Right atrium auricular region (tissue), 2 donors: ENCODE measurements at places on chromosomes 7 and 10. TPM values are rescaled to one million over a fixed set of nuclear protein-coding genes. Genes with fewer than 3 reads are reported as not detected.

GRCh38 chr10:21065621-21066248 lies 168.6 kb upstream of the NEBL start:
- DNase-seq: no peak

DNA sequence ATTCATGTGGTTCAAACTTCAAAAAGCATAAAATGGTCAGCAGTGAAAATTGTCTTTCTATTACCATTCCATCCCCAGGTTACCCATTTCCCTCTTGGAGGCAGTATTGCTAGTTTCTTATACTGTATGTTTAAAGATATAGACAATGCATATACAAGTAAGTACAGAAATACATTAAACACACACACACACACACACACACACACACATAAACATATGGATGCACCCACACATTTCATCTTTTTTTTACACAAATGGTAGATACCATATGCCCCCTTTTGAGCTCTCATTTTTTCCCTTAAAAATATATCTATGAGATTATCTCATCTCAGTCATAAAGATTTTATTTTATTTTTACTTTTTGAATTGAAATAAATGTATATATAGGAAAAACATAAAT lies 79.7 kb downstream of the NEUROD6 start:
- DNase-seq: no peak

DNA sequence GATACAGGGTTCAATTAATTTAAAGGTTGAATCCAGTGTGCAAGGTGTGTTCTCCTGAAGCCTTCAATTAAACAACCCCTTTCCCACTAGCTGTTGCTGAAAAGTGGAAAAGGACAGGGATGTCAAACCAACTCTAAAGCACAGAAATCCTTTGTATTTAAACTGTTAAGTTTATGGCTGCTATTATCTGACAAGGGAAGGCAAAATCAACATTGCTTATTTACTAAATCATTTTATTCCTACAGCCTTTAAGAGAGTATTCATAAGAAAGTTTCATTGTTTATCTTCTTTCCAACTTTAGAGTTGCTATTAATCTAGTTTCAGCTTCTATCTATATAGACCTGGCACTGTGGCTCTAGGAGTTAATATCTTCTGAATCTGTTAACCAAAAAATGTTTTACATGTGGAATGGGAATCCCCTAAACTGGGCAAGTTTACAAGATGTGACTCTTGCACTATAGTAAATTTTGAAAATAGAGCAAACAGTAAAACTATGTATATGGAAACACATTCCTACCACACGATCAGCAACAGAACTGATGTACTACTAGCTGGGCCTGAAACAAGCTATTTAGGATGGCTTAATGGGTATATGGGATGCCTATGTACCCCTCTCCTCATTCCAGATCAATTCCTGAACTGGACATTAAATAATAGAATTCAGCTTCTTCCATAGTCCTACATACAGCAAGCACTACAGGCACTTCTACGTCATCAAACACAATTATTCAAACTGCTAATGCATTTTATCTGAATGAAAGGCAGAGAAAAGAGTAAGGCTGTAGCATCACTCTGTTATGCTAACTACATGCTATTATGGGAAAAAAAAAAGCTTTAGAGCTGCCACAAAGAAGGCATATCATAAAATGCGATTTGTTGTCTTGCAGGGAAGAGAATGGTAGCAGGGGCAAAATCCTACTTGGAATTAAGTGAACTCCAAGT lies 52.8 kb downstream of the CDK6 start:
- DNase-seq: no peak

DNA sequence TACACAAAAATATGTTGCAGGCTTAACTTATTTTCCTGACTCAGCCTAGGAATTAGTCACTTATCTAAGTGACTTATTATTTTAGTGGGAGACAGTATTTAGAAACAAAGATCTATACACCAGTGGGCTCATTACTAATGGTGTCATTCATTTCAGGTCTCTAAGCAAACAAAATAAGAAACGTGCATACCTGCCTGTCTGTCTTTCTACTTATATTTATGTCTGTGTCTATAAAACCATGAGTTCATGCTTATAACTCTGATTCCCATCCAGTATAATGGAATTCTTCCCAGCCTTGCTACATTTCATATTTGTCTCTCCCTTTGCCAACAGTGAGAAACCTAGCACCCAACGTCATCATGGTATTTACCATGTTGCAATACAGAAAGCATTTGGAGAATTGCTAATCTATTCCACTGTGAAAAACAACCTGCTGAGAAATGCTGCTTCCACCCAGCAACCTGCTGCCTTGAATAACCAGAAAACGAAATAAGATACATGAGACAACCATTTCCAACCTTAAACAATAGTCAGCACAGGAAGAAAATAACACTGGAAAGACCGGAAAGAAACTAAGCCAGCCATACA lies 501.0 kb downstream of the GLRX3 start:
- DNase-seq: no peak

DNA sequence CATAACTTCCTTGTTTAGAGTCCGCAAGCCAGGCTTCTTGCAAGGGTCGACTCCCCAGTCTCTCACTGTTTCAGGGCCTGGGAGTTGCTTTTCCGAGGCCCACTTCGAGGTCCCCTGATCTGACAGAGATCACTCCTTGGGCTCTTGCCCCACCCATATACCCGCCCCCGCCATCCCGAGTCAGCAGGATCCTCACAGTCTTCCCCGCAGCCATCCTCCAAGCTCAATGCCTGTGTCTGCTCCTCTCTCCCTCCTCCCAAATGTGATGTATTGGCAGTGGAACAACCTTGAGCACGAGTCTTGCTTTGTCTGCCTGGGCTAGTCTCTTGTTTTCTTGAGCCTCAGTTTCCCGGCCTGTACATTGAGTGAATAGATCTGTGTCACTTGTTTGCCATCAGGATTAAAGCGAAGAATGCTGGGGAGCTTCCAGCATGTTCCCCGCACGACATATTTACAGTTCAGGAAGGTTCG lies 2.4 kb upstream of the HMX2 start:
- no peak for DNase-seq

DNA sequence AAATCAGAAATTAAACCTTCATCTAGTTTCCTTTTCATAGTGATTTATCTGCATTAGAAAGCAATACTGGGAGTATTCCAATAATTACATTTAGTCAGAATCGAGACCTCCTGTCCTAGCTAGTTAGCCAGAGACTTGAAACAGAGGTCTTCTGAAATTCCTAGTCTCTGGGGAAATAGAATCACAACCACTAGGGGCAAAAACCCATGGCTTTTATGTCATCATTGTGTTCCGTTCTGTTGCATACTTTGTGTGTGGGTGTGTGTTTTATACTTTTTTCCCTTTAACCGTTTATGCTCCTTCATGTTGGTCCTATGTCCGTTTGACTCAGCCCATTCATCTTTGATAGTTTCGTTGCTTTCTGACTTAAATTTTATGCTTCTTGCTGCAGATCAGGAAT lies 79.8 kb downstream of the RALA start:
- DNase-seq: no peak

DNA sequence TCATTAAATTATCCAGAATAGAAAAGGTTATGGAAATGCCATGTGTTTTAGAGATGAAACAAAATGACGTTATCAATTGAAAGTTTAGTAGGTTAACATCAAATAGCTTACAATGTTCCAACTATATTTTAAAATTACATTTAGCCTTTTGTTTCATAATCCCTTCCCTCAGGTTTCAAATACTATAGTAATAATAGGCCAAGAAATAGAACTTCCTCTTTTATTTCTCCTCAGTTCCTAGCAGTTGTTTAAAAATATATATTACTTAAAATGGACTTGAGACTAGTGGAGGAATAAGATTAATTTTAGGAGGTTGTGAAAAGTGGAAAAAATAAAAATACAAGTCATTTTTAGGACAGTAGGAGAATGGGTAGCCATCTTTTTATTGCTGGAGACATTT lies 16.4 kb upstream of the PDSS1 start:
- no peak for DNase-seq

DNA sequence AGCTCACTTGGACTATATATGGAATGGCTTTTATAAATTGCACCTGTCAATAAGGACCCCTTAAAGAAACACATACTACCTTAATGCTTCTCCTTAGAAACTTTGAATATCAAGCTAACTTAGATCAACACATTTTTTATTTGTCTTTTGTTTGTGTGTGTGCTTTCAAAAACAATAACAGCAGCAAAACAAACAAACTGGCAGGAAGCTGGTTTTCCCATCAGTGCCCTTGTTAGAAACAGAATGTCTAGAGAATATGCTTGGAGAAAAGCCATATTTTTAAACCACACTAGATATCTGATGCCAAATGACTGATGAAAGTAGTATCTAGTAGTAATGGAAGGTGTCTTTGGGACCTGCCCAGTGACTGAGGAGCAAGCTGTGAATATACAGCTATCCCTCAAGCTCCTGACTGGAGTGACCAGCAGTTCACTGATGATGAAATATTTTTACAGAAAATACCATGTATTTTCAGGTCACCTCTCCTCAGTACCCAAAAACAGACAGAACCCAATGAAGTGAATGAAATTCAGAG lies 1.0 kb downstream of the PDE1C start:
- DNase-seq: no peak

GRCh38 chr7:2855386-2855785 lies 11.3 kb upstream of the GNA12 start:
- no peak for DNase-seq

- no peak for DNase-seq
Measured at GRCh38 chr10:131270461-131271190, 40.9 kb downstream of the TCERG1L start.

GRCh38 chr7:18356191-18356645 lies 139.3 kb upstream of the HDAC9 start:
- no peak for DNase-seq

DNA sequence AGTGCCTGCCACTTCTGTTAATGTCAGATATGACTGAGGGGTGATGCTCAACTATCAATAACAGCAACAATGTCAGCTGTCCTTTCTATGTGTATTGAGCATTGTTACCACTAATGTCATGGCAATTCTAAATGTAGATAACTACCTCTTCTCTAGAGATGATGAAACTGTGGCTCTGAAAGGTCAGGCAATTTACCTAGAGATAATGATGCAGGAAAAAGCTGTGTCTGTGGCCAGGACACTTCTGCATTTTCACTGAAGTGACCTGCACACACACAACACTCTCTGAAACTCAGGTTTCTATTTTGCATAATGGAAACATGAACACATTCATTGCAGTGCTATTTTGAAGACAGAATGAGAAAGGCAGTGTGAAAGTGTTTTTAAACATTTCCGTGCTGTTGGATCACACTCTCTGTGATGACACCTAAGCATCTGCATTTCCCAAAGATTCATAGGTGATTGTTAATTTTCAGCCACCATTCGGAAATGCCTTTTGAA lies 148.2 kb downstream of the KCND2 start:
- DNase-seq: no peak

DNA sequence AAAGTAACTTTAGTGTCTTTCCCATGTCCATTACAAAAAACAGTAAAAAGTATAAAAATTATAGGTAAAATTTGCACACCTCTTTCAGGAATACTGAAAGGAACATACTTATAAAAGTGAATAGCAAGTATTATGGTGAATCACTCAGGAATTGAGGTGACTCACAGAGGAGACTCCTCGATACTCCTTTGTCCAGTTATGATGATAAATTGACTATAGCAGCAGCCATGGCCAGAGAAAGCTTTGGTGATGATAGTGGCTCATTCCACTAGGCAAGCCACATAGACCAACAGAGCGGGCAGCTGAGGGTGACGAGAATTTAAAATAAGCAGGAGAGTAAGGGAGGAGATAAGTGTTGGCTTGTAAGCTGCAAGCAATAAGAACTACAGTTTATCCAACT lies 1231.1 kb upstream of the CELF2 start:
- no peak for DNase-seq

- no peak for DNase-seq
Measured at GRCh38 chr10:122047560-122047959, 58.6 kb downstream of the TACC2 start.

DNA sequence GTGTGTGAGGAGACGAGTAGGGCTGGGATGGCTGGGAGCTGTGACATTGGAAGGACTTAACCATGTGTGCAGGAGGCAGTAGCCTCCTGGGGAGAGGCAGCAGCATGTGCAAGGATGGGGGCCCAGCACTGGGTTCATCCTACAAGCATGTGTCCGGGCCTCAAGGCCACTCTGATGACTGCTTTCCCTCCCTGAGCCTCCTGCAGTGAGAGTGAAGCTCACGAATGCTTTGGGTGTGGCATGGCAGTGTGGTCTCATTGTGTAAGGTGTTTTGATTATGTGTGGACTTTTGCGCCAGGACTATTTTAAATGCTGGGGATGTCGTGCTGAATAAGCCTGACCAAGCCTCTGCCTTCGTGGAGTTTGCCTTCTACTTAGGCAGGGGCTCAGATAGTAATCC lies 122.0 kb upstream of the INSYN2A start:
- DNase-seq: no peak

DNA sequence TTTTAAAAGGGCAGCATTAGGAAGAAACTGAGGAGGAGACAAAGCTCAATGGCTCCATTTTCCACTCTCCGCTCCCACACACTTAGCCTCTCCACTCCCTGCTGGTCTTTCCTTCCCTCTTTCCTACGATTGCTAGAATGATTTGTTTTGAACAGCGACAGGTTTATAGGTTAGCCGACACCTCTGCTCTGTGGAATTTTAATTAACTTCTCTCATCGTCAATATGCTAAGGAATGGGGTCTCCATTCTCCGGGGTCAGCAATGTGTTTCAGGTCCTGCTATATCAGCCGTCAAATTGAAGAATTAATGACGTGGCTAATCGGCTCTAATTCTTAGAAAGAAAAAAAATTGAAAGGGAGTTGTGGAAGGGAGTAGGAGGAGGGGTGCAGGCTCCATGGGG lies 28.9 kb downstream of the FBXW4 start:
- no peak for DNase-seq

DNA sequence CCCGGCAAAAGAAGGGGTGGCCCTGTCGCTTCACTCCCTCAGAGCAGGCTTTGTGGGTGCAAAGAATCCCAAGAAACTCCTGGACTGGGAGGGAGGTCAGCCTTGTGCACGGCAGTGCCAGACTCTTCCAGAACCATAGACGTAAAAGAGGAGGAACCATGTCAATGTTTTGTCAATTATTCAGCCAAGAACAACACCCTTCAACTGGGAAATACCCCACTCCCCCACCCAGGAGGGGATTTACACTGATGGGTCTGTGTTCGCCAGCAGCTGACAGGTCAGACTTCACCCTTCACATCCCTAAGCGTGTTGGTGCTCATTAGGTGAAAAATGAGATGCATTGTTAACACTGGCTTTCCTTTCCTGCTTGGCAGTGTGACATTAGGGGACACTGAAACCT lies 116.8 kb upstream of the BMPER start:
- no peak for DNase-seq

GRCh38 chr10:18500576-18500975 lies 150.8 kb downstream of the NSUN6 start:
- DNase-seq: no peak

The TFR2 gene
- total RNA-seq: not detected

The EGR2 gene
- total RNA-seq: 2.1 TPM

The MKRN1 gene
- total RNA-seq: 65.9 TPM

The RPEL1 gene
- not detected for total RNA-seq

The MCMBP gene
- total RNA-seq: 22.9 TPM

The OPALIN gene
- total RNA-seq: not detected

The MDFIC gene
- 17.1 TPM for total RNA-seq

The C7orf57 gene
- total RNA-seq: not detected

The OR2A12 gene
- not detected for total RNA-seq
